ENCODE measurements at places on chromosomes 2 and 18.

GRCh38 chr2:160516547-160517365 lies 23.1 kb upstream of the RBMS1 start:
- DNase-seq, result no peak

DNA sequence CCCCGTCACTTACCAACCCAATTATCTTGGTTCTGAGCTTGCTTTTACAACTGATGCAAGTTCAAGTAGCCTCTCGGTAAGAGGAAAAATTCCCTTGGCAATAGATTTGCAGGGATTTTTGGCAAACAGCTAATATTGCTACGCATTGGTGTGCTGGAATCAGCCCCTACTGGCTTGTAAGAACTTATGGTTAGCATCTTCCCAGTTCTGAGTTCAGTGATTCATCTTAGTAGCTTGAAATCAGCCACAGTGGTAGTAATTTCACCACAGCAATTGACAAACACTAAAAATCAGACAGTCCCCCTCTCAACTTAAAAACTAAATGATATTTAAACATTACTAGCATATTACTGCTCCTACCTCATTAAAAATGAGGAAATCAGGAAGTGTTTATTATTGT lies 5.9 kb upstream of the RAX start:
- DNase-seq, result no peak

- no peak for DNase-seq
Observed at GRCh38 chr18:43130716-43131260, 15.3 kb upstream of the RIT2 start.

DNA sequence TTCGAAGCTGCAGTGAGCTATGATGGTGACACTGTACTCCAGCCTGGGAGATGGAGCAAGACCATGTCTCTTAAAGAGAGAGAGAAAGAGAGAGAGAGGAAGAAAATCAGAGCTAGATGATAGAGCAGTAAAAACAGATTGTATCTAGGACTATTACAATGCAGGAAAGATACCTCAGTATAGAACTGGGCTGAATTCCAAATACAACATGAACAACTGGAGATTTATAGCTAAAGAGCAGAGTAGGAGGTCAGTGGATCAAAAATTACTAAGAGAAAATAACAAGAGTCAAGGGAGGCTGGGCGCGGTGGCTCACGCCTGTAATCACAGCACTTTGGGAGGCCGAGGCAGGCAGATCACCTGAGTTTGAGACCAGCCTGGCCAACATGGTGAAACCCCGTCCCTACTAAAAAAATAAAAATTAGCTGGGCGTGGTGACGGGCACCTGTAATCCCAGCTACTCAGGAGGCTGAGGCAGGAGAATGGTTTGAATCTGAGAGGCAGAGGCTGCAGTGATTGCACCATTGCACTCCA lies 100.7 kb upstream of the MSH6 start:
- no peak for DNase-seq

- no peak for DNase-seq
Observed at GRCh38 chr2:166513952-166514351, 19.9 kb upstream of the SCN7A start.

DNA sequence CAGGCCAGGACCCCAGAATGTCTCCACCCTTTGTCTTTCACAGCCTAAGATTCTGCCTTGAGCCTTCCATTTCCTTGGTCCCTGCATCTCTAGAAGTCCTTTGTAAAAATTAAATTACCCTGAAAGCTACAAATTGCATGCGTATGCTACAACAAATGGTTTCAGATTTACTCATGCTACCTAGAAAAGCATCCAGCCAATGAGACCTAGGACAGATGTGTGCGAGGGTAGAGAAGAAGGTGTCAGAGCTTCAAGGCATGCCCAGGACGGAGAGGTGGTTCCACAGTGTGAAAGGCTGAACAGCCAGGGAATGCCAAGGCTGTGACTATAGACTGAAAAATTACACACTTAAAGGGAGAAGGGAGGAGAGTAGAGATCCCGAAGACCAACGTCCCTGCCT lies 40.2 kb downstream of the CCBE1 start:
- no peak for DNase-seq

DNA sequence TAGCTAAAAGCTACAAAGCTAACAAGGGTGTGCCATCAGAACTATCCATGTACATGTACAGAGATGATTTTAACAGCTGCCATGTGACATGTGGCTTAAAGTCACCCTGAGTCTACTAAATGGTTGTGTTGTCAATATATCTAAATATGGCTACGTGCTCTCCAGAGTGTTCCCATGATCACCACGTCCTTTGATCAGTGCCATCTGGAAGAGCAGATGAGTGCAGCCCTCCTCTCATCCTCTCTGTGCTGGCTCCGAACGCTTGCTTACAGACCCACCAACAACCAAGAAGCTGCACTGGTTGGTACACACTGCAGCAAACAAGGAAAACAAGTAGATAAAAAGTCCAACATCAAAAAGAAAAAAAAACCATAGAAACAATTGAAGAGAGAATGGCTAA lies 88.6 kb upstream of the NARS1 start:
- DNase-seq, result no peak

- no peak for DNase-seq
Observed at GRCh38 chr18:2468051-2468450, 103.3 kb downstream of the METTL4 start.

DNA sequence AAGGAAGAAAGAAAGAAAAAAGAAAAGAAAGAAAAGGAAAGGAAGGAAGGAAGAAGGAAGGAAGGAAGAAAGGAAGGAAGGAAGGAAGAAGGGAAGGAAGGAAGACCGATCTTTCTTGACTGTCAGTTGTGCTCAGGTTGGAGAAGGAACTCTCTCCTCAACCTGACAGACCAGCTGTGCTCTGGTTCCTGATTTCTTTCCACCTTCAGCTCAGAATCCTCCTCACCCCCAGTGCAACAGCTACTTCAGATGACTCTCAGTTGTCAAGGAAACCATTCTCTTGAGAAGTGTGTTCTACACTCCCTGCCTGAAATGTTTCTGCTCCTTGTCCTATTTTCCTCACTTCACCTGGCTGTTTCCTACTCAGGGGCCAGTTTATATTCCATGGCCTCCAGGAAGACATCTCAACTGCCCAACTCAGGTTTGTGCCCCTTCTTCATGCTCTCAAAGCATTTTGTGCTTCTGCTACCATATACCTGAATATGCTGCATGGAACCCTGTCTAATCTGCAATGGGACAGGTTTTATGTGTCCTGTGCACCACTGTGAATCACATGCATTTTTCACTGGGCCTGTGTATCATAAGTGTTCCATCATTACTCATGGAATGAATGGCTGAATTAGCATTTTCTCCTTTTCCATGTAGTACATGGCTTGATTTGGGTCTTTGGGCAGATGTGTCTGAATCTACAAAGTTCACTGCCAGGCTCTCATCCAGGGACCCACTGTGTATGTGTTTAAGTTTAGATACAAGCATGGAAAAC lies 32.8 kb upstream of the DOCK10 start:
- DNase-seq, result no peak

GRCh38 chr18:45637546-45638327 lies 22.5 kb downstream of the SLC14A2 start:
- DNase-seq, result no peak

DNA sequence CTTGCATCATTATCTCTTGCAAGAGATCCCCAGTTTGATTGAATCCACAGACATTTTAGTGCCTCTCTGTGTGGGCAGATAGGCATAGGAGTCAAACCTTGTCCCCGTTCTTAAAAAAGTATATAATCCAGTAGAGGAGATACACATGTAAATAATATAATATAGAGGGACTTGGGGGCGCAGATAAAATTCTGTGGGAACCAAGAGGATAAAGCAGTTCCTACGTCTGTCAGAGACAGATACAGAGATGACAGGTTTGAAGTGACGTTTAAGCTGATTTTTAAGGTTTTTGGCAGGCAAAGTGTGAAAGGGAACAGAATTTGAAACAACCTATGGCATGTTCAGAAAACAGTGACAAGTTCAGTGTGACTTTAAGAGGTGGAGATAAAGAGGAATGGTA lies 63.1 kb downstream of the CAB39 start:
- no peak for DNase-seq

- DNase-seq, result no peak
Observed at GRCh38 chr2:213121690-213122089, 29.7 kb downstream of the IKZF2 start.

- no peak for DNase-seq
Observed at GRCh38 chr2:162127422-162127821, 24.6 kb downstream of the GCG start.

- DNase-seq, result no peak
Observed at GRCh38 chr2:174535083-174535482, 48.3 kb upstream of the GPR155 start.

DNA sequence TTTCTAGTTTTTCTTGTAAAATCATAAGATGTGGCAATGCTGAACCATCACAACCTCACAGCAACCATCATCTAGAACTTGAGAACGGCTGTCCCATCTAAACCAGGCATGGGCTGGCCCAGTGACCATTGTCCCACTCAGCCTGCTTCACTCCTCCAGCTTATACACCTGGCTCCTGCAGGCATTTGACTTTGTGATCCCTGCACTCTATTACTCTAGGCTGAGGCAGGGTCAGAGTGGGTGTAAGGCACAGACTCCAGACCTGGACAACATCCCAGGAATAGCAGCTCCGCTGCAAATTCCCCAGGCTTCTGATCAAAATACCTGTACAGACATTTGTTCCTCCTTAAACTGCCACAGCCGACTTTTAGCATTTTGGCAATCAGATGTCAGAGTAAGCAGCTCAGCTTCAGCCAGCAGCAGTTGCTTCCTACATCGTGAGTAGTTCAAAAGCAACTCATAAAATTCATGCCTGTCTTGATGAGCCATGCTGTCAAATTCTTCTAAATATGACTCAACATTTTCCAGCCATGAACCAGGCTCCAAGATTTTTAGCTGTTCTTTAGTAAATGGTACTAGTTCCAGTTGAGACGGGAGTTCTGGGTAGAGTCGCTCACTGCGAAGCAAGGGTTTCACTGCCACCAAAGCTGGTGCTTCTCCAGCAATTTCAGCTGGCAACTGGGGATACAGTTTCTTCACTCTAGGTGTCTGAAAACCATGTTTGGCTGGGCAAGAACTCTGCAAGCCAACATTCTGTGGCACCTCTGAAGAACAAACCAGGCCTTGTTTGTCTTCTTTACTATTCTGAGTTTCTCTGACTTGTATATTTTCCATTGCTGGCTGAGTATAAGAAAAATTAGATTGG lies 12.8 kb downstream of the EPG5 start:
- DNase-seq, result no peak

GRCh38 chr2:198653311-198653710 lies 804.4 kb downstream of the SATB2 start:
- no peak for DNase-seq

DNA sequence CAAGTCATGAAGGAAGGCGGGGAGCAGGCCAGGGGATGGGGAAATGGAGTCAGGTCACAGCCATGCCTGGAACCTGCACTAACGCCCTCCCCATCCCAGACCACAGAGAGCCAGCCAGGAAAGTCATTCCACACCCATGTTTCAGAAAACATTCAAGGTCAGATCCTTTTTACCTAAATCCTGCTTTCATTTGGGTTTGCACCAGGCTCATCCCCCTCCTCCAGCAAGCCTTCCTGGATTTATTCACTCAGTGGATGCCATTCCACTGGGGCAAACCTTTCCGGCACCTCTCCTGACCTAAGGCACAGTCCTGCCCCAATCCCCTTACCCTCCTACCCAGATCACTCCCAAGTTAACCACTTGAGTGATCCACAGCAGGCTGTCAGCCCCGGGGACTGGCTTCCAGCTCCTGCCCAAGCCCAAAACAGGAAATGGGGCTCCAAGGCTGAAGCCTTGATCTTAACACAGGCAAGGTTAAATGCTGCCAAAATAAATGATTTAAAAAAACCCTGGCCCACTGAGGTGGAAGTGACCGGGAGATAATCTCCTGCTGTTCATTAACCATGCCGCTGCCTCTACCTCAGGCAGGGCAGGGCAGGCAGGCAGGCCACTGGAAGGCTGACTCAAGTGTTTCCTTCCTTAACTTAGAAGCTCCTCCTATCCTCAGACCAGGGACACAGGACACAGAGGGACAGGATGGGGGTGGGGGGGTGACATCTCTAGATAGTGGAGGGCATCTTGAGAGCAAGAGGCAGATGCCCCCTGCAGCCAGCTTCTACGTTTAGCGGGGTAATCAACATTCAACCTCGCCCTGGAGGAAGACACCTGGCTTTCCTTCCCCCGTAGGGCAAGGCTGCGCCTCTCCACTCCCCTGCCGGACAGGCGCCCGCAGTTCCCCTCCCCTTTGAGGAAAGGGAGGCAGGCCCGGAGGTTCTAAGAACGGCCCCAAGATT lies 1.4 kb downstream of the RAB11FIP5 start:
- no peak for DNase-seq

GRCh38 chr2:128469203-128469602 lies 150.5 kb upstream of the HS6ST1 start:
- no peak for DNase-seq

- DNase-seq, result no peak
Observed at GRCh38 chr2:73776869-73777519, 2.9 kb downstream of the DUSP11 start.

- no peak for DNase-seq
Observed at GRCh38 chr2:105144941-105145300, 96.6 kb upstream of the GPR45 start.

- DNase-seq, result no peak
Observed at GRCh38 chr2:197057959-197058358, 131.5 kb upstream of the PGAP1 start.

DNA sequence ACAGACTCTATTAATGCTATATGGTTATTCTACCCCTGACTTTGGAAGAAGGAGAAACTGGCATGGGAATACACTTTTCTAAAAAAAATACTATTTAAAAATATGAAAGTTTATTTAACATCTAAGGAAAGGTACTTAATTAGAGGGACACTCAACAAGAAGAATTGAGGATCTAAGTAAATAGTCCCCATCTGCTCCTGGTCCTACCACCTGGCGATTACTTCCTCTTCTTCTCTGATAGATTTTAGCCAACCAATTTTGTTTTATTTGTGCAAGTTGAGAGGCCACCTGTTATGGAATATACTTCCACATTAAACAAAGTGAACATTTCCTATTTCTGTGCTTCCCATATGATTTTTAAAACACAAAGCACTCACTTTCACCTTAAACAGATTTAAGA lies 111.7 kb downstream of the BCL2 start:
- DNase-seq, result peak; percentile 36

- peak; percentile 90 for DNase-seq
Observed at GRCh38 chr18:48866028-48866733, 84.6 kb downstream of the SMAD7 start.

GRCh38 chr2:43708891-43709290 lies 32.7 kb upstream of the C1GALT1C1L start:
- no peak for DNase-seq
